ENCODE measurements at places on chromosomes 4 and X. TPM values are rescaled to one million over a fixed set of nuclear protein-coding genes. Genes with fewer than 3 reads are reported as not detected.

Gene WDR17
- 3.7 TPM for total RNA-seq

Gene HELT
- total RNA-seq, result not detected

Gene MSN
- 132 TPM for total RNA-seq

Gene MAGEA11
- 34.9 TPM for total RNA-seq

Gene BMX
- total RNA-seq, result 2.1 TPM

Gene NAA11
- 48.1 TPM for total RNA-seq

Gene TCEAL5
- not detected for total RNA-seq

Gene FAM9C
- not detected for total RNA-seq

Gene XPNPEP2
- total RNA-seq, result not detected

Gene MRFAP1L1
- total RNA-seq, result 71.4 TPM

Gene CT45A1
- 103 TPM for total RNA-seq

Gene ELF4
- total RNA-seq, result 6.3 TPM

Gene ENPEP
- total RNA-seq, result 0.24 TPM

Gene GSX2
- not detected for total RNA-seq

Gene RTL3
- 0.34 TPM for total RNA-seq

Gene FRMPD3
- not detected for total RNA-seq

Gene OPRPN
- total RNA-seq, result not detected

Gene SULT1E1
- total RNA-seq, result not detected

Gene HTN1
- total RNA-seq, result not detected

Gene NHS
- total RNA-seq, result 11.5 TPM

Gene UGT2B15
- not detected for total RNA-seq

Gene IGFBP7
- total RNA-seq, result 136 TPM

Data from A375 (cell line).